ENCODE measurements at places on chromosomes 13 and 19.
A peak's percentile ranks its signal among the peaks of the same experiment; 100 is the strongest.

DNA sequence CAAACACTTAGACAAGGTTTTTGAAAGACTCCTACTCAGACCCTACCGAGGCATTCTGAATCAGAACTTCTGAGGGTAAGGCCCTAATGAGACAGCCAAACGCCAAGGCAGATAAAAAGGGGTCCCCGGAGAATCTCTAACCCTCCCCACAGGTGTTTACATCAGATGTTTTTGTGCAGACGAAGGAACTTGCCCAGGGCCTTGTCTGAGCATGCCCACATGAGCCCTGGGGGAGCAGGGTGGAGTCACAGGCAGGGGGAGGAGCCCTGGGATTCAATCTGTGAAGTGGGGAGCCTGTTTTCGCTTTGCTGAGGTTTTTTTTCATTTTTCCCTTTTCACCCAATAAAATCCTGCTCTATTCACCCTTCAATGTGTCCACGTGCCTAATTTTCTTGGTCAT, 61.6 kb upstream of the MED4 start:
- peak; percentile 72 for DNase-seq

DNA sequence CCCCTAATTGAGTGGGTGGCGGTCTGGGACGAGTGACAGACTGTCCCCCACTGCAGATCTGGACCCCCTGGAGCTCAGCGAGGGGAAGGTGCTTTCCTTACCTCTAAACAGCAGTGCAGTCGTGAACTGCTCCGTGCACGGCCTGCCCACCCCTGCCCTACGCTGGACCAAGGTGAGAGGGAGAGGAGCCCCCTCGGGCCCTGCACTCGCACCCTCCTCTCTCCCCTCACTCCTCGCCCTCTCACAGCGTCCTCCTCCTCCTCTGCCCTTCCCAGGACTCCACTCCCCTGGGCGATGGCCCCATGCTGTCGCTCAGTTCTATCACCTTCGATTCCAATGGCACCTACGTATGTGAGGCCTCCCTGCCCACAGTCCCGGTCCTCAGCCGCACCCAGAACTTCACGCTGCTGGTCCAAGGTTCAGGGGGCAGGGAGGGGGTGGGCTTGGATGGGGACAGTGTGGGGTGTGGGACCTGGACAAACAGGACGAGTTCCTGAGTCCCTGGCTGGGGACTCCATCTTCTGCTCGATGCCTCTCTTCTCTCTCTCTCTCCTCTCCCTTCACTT, 9.6 kb downstream of the BCAM start:
- no peak for DNase-seq

DNA sequence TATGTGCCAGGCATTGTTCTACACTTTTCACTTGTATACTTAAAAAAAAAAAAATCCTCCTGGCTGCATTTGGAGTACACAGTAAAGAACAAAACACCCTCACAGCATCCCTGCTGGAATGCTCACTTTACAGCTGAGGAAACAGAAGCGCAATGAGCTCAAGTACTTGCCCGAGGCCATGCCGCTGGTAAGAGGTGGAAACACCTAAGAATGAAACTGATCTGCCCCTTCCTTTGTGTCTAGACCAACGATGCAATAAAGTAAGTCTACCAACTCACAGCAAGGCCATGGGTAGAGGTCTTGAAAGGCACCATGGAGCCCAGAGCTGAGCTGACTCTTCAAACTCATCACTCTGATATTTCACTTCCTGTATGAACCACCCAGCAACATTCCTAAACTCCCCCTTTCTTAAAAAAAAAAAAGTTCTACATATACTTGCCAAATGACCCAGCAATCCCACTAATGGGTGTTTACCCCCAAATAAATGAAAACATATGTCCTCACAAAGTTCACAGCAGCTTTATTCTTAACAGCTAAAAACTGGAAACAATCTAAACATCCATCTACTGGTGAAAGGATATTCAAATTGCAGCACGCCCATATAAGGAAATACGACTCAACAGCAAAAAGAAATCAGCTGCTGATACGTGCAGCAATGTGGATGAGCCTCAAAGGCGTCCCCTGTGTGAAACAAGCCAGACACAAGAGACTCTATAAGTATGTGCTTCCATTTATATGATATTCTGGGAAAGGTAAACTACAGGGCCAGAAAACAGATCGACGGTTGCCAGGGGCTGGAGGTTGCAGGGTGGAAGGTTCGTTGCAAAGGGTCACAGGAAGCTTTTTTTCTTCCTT, 236.6 kb upstream of the MAB21L1 start:
- DNase-seq: no peak

- DNase-seq: no peak
Observed at GRCh38 chr13:73851104-73851503, 283.1 kb downstream of the KLF12 start.

DNA sequence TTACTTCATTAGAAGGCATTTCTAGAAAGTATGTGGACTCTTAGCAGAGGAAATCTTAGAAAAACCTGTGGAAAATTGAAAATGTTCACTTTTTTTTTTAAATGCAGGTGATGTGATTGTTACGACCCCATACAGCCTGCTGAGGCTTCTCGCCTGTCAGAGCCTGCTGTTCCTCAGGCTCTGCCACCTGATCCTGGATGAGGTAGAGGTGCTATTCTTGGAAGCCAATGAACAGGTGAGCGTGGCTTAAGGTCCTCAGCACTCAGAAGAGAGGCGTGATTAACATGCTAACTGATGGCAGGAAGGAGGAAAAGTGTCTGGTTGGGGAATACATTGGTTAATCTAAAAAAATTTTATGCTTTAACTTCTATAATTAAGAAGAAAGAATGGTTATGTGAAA, 71.4 kb downstream of the SLC7A9 start:
- DNase-seq: no peak

GRCh38 chr19:956766-957440, 27.2 kb upstream of the WDR18 start:
- DNase-seq: no peak

DNA sequence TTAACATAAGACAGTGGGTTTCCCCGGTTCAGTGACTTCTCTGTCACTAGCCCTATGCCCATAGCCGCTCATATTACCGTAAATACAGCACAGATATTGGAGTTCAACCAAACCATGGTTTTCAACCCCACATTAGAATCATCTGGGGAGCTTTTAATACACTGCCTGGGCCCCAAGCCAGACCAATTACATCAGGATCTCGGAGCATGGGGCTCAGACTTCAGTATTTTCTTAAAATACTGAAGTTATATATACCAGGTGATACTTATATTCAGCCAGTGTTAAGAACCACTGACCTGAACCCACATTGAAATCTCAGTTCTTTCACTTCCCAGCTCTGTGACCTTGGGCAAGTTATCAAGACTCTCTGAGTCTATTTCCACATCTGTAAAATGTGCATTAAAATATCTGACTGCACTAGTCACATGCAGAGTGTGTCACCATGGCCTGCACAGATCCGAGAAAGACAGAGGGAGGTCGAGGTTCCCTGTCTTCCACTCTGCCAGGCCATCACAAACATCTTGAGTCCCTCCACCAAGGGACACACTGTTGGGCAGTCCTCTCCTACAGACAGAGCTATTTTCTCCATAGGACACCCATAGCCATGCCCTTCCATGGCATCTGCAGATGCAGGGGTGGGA, 32.2 kb upstream of the IPO5 start:
- no peak for DNase-seq

- no peak for DNase-seq
Observed at GRCh38 chr13:49455007-49455398, 10.9 kb downstream of the SETDB2 start.

GRCh38 chr19:7743425-7743841, 3.9 kb downstream of the CD209 start:
- DNase-seq: no peak

DNA sequence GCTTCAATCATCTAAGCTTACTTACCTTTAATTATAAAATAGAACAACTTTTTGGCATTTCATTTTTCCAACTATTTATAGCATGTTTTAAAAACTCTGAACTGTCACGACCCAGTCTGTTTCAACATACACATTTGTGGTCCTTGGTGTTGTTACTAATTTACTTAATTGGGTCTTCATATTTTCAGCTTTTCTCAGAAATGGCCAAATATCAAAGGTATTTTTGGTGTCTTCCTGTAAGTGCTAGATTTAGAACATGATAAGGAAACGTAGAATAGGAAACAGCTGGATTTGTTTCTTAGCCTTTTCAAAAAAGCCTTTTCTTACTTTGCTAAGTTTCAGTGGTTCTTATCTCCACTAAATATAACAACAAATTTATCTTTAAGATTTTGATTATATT, 11.4 kb downstream of the LPAR6 start:
- no peak for DNase-seq

DNA sequence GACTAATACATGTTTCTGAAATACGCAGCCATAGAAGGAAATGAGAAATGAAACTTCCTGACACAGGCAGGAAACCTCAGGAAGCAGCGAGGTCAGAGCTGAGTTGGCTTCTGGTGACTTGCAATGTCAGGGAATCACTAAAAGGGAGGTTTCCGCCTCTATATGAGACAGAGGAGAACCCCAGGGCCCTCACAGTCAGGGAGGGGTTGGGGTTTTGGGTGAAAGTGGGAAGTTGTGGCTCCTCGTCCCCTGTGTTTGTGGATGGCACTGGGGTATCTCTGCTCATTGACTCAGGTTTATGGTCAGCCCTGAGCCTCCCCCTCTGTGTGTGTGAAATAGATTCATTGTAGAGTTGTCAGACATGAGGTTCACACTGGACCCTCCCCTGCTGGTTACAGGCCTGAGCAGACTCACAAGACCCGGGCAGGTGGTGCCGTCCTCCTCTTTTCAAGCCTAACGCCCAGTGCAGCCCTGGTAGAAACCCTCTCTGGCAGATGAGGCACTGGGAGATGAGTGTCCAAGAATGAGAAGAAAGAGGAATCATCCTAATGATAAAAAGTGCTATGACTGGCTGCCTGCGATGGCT, 5.5 kb upstream of the LILRA6 start:
- DNase-seq: peak; percentile 47

DNA sequence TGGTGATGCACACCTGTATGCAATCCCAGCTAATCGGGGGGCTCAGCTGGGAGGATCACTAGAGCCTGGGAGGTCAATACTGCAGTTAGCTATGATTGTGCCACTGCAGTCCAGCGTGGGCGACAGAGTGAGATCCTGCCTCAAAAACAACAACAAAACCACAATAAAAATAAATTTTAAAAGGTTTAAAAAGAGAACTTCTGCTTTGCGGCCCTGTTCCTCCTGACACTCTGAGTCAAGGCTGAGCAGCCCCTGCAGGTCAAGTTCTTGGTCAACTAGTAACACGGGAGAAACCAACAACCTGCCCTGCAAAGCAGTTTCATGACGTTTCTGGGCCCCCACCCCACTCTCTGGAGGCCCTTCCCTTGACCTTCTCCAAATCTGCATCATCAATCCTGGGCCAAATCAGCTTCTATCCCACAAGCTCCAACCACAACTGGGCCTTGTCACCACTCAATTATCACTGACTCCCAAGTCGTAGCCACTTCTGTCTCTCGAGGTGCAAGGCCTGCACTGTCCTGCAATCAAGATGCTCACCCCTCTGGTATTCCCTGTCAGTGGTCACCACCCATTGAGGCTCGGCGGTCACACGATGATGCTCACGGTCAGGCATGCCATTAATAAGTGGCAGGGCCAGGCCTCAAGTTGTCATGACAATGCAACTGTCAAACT, 7.5 kb downstream of the ELAVL1 start:
- no peak for DNase-seq

GRCh38 chr13:61751039-61751438, 335.4 kb upstream of the PCDH20 start:
- no peak for DNase-seq

GRCh38 chr13:61146571-61146970, 269.1 kb downstream of the PCDH20 start:
- no peak for DNase-seq

- no peak for DNase-seq
Observed at GRCh38 chr13:59621773-59622172, 542.0 kb downstream of the DIAPH3 start.

- no peak for DNase-seq
Observed at GRCh38 chr13:63541336-63541735, 2125.7 kb upstream of the PCDH20 start.

DNA sequence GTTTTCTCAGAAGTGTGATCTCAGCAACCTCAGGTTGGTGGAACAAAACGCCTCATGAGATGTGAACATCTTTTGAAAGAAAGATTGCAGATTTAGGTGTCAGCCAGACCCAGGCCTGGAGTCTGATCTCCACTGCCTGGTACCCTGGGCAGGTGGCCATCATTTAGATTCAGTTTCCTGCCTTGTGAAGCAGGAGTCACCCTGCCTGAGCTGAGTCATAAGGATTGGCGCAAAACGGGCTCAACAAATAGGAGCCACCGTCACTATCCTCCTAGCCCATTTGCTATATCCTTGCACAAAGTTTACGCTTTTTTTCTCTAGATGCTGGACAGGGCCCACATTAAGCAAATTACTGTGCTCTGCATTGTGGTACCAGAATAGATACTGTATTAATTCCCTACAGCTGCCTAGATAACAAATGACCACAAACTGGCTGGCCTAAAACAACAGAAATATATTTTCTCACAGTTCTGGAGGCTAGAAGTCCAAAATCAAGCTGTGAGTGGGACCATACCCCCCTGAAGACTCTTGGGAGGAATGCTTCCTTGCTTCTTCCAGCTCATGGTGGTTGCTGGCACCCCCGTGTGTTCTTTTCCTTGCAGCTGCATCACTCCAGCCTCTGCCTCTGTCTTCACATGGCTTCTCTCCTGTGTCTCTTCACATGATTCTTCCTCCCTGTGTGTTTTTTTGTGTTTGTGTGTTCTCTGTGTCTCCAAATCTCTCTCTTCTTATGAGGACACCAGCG, 38.2 kb downstream of the TNFSF11 start:
- no peak for DNase-seq

GRCh38 chr19:3975637-3976087, 4.8 kb upstream of the DAPK3 start:
- DNase-seq: no peak

- DNase-seq: no peak
Observed at GRCh38 chr13:80562433-80563156, 221.7 kb upstream of the SPRY2 start.

- peak; percentile 69 for DNase-seq
Observed at GRCh38 chr19:996051-996838, 4.0 kb upstream of the GRIN3B start.

DNA sequence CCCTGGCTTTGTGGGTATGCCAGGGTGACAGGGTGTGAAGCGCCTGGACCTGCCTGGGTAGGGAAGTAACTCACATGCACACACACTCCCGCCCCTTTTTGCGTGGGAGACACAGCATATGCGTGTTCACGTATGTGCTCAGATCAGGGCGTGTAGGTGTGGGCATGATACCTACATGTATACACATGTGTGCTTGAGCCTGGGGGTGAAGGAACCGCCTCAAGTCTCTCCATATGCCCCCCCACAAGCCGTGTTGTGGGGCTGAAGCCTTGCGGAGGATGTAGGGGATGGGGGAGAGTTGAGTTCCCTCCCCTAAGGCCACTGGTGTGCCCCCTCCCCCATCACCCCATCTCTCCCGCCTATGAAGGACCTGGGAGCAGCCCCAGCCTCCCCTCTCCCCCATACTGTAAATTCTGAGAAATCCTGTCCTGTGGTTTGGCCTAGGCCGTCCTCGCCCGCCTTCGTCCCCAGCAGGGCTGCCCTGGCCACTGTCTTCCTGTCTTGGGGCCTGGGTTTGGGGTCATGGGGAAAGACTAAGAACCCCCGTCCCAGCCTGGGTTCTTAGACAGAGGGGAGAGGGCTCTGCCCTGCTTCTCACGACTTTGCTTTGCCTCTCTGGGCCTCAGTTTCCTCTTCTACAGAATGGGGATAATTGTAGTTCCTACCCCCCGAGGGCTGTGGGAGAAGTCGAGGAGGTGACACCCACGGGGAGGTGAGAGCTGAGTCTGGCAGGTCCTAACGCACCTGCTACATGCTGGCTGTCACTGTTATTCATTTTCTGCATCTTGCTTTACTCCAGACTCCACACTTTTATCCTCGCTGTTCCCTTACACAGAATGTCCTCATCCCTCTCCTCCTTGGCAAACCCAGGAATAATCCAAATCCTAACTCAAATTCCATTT, 14.3 kb downstream of the ACTL9 start:
- no peak for DNase-seq

Data from stimulated activated CD4-positive, alpha-beta T cell treated with anti-CD3 and anti-CD28 coated beads, Interleukin-4, amount 100 ng/mL, for 24 hours (primary cell).